ENCODE measurements at places on chromosomes 4 and X.

- no peaks in the 10 kb centered on the region for H3K27me3 ChIP-seq
- no peaks in the 10 kb centered on the region for H3K36me3 ChIP-seq
- H3K4me3 ChIP-seq = no peak overlapping the region
- no peak for DNase-seq
Observed at GRCh38 chrX:70826715-70827114, 81.8 kb downstream of the TEX11 start.

- no peaks in the 10 kb centered on the region for H3K4me1 ChIP-seq
- H3K27me3 ChIP-seq = no peaks in the 10 kb centered on the region
- no peaks in the 10 kb centered on the region for H3K36me3 ChIP-seq
- H3K4me3 ChIP-seq = no peak overlapping the region
Observed at GRCh38 chrX:106144755-106145639, 23.1 kb upstream of the PWWP3B start.

DNA sequence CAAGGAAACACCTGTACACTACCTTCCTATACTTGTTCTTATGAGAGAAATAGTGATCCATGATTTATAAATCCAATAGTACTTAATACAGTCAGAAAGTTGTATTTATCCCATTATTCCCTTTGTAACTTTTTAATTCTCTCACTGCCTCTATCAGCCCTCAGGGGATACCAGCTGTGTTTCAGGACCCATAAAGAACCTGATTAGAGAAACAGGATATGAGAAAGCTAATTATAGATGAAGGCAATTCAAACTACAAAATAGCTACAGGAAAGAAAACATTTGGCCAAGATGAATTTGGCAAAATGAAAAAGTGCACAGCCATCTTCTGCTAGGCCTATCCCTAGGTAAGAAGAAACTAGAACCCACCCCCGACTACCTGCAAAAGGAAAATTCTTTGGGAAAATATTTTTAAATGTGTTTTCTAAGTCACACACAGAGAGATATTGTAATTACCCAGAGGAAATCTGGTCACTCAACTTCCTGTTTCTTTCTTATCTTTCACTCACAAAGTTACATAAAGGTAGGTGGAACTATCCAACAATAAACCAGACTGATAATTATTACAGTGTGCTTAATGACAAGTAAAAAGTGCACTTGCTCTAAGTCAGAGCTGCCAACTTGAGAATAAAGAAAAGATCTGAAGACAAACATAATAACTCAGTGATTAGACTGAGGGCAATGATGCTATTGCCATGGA is 836.5 kb upstream of the HTR2C start:
- no peaks in the 10 kb centered on the region for H3K27me3 ChIP-seq
- DNase-seq = no peak
- no peaks in the 10 kb centered on the region for H3K36me3 ChIP-seq
- H3K4me1 ChIP-seq = no peaks in the 10 kb centered on the region

DNA sequence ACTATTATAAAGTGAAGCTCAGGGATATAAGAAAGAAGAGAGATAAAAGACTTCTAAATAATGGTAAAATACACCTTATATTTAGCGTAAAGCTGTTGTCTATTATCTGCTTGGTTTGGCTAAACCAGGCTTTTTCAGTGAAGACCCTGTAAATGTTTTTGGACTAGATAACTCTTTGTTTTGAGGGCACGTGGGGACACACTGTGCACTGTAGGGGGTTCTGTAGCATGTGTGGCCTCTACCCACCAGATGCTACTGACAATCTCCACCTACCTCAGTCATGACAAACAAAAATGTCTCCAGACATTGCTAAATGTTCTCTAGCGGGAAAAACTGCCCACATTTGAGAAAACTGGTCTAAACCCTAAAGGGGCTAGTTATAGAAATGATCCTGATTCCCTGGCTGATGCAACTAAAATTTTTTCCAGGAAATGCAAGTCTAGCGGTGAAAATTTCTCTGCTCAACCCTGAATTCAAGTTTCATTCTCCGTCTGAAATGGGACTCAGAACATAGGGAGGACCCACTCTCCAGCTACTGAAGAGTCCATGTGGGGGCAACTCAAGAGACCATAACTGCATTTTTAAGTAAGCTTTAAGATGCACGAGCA is 355.2 kb upstream of the RASGEF1B start:
- no peaks in the 10 kb centered on the region for H3K27me3 ChIP-seq
- no peak for DNase-seq
- H3K27ac ChIP-seq = no peak overlapping the region
- no peak overlapping the region for H3K4me3 ChIP-seq
- no peaks in the 10 kb centered on the region for H3K4me1 ChIP-seq

GRCh38 chrX:6460893-6461490 is 73.9 kb downstream of the VCX3A start:
- no peak overlapping the region for H3K27ac ChIP-seq
- no peak for DNase-seq
- H3K36me3 ChIP-seq = no peaks in the 10 kb centered on the region
- H3K4me1 ChIP-seq = no peaks in the 10 kb centered on the region
- no peak overlapping the region for H3K4me3 ChIP-seq

DNA sequence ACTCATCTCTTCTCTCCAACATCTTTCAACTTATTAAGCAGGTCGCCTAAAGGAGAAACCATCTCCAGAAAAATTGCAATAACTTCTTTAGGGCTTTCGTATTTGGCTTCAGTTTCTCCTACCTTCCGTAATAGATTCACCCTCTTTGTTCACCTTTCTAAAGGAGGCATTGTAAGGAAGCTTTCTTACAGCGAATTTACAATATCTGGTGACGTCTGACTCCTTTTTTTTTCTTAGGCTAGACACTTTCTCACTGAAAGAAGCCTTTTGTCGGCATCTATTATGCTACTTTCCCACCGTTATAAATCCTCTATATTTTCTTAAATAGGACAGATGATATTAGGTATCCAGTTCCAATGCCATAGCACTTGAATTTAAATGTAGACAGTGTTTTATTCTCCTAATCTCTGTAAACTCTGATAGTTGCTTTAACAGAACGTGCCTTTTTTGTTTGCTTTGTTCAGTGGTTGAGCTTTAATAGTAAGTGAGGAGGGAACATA is 302.4 kb downstream of the IL1RAPL1 start:
- H3K4me1 ChIP-seq = no peaks in the 10 kb centered on the region
- no peaks in the 10 kb centered on the region for H3K36me3 ChIP-seq
- no peaks in the 10 kb centered on the region for H3K27me3 ChIP-seq
- H3K27ac ChIP-seq = no peak overlapping the region

All from sigmoid colon (tissue), 7 donors.